ENCODE measurements at places on chromosomes 5 and 9.

GRCh38 chr5:126716861-126717260, 60.1 kb upstream of the LMNB1 start:
- DNase-seq = no peak

GRCh38 chr9:33307067-33307466, 16.8 kb downstream of the NFX1 start:
- no peak for DNase-seq

DNA sequence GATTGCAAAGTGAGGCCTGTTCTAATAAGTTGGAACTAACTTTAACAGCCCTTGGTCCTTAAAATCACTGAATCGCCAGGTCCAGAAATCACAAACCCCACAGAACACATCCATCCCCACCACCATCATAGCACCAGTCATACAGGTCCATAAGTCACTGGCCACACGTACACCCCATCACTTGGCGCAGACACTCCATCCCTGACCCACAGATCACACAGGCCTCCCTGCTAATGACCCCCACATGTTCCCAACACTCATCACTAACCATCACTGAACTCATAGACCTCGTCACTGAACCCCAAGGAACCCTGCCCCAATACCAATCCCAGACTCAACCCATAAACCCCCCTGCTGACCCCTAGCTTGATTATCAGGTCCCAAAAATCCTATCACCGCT, 41.2 kb upstream of the ZNF300 start:
- no peak for DNase-seq

GRCh38 chr5:28729067-28729466, 1690.7 kb upstream of the CDH9 start:
- no peak for DNase-seq

DNA sequence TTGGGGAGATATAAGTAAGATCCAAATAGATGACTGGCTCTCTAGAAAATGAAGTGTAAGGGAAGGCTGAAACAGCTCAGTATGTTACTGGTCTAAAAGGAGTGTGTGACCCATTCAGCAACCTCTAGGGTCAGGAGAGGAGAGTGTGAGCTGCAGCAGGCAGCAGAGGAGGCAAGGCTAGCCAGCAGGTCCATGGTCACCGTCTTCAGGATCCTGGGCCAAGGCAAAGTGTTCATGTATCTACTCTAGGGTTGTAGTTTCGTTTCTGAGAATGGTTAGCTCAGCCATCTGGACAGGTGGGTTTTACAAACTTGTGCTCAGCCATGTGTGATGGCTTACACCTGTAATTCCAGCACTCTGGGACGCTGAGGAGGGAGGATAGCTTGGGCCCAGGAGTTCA, 13.7 kb downstream of the MYO10 start:
- DNase-seq = no peak

DNA sequence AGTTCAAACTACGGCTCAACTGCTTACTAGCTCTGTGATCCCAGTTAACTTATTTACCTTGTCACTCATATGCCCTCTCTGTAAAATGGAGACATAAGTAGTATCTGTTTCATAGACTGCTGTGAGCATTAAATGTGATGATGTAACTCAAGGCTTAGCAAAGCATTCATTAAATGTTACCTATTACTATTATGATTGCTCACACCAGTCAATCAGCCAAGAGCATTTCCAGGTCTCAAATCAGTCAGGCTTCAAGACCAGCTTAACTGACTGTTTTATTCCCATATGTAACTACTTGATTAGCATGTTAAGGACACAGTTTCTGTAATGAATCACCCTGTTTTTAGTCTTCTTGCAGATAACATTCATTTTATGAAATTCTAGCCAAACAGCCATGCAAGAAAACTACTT, 413.3 kb downstream of the MLLT3 start:
- DNase-seq = no peak

DNA sequence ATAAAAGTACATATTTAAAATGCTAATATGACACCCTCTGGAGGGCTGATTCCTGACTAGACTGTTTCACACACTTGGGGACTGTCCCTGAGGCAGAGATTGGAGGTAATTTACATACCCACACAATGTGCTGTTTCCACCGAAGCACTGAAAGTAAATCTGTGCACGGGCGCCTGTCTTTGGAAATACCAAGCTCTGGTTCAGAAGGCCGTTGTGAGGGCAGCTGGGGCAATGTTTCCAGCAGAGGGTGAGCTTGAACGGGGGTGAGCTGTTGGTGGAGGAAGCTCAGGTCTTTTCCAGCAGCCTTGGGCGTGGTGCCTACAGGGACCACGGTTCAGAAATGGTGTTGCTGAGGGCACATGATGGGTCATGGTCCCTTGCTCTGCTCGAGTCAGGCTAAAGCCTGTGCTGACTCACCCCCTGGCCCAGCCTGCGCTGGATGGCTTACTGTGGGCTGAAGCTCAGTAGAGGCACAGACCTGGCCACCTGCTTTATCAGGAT, 25.8 kb upstream of the HMCN2 start:
- DNase-seq = no peak

- no peak for DNase-seq
Observed at GRCh38 chr5:38948501-38948900, 102.7 kb downstream of the OSMR start.

- no peak for DNase-seq
Observed at GRCh38 chr5:142876817-142877216, 106.6 kb downstream of the ARHGAP26 start.

DNA sequence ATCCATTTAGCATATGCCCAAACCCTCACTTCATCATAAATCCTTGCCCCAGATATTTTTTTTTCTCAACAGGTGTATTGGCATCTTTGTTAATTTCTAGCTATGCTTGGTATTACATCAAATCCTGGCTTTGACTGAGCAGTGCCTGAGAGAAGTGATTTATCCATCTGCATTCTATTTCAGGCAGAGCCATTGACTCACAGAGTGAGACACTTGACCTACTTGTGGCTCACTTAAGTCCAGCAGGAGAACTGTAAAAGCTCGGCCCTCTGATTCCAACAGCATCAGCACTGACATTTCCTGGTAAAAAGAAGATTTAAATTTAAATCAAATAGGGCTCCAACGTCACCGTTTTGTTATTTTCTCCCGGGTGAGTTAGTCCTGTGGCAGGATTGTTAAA, 93.4 kb downstream of the PLK2 start:
- no peak for DNase-seq

DNA sequence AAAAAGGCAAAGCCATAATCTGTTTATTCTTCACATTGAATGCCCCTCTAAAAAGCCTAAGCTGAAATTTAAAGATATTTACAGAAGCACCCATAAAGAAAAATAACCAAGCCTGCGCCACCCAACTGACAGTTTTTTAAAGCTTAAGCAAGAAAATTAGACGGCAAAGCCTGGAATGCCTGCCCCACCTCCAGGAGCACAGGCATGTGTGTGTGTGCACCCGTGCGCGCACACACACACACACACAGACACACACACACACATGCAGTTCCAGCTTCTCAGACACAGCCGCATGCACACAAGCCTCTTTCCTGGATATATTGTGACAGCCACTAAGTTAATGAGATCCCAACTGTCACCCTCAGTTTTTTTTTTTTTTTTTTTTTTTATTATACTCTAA, 88.2 kb downstream of the FRMD3 start:
- no peak for DNase-seq

GRCh38 chr5:66232706-66233445, 88.8 kb downstream of the SREK1 start:
- DNase-seq = no peak

DNA sequence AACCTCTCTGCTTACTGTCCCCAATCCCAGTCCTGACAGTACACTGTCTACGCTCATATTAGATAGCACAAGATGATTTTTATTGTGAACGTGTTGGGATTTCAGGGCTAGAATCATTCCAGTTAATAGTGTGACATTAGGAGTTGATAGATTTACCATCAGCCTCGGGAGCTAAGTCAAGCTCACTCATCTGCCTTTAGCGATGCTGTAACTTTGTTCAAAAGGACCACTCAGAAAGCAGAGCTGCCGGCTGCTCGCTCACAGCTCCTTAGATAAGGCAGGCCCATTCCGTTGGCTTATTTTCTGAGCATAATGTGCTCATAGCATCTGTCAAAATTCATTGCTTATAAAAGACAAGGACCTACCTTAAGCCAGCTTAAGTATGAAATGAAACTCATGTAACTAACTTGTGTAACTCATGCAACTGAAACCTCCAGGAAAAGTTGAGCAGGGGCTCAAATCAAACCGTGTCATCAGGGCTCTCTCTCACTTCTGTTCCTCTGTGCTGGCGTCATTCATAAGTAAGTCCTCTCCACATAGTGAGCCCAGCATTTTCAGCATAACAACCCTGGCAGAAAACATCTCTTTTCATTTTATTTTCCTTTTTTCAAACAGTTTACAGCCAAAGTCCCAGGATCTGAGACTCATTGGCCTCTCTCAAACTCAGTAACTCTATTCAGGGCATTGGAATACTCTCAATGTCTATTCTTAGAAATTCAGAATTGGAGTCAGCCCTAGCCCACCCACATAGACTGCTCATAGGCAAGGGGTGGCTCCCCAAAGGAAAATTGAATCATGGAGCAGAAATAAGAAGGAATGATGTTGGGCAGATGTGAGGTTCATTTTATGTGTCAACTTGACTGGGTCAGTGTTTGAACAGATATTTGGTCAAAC, 208.8 kb downstream of the MAN2A1 start:
- DNase-seq = no peak

DNA sequence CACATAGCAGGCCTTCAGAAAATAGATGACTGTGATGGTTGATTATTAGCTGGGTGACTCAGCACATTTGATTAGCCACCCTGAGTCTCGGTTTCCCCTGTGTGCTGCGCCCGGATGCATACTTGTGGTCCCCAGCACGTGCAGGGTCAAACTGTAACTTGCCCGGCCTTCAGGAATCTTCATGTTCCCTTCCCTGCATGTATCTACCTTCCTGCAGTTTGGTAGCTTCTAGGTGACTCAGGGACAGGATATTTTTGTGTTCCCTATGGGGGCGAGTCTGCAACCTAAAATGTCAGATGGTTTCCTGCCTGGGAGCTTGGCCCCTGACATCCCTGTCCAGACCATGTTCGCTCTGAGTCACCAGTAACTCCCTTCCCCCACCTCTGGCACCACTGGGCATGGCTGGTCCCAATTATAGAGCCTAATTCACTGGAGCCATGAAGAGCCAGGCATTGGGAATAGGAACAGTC, 13.2 kb downstream of the PTGS1 start:
- DNase-seq = no peak

- no peak for DNase-seq
Observed at GRCh38 chr9:24090566-24090965, 264.5 kb upstream of the ELAVL2 start.

DNA sequence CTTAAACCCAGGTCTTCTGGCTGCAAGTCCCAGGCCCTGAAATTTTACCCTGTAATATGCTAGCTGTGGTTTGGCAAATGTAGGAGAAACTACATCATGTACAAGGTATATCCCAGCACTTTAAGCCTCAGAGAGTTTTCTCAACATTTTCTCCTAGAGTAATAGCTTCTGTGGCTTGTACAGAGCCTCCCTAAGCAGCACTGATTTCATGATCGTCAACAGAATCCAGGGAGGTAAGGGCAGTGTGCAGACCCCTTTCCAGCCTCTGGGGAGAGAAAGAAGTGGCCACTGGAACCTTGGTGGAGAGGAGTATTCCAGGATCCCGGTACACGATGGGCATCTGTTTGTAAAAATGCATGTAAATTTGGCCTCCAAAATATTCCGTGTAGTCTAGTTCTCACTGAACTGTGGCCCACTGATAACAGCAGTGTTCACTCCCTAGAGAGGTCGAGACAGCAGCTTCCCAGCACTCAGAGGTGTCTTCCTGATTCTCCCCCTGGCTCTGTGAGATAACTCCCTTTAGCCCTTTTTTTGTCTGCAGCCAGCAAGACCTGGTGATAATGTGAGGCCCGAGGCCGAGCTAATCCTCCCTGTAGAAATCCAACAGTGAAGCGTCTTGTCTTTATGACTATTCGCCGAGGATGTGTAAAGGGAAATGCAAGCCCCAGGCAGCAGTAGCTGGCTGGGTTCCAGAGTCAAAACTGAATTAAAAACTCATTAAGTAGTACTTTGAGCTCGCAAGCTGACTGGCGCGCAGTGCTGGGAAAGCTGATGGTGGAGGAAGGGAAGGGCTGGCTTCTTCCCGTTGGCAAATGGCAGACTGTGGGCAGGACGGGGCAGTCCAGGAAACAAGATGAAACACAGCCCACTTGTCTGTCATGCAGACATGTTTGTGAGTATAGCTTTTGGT, 59.0 kb downstream of the MAP1B start:
- peak; percentile 36 for DNase-seq

- no peak for DNase-seq
Observed at GRCh38 chr5:56986626-56986947, 34.7 kb upstream of the MIER3 start.

DNA sequence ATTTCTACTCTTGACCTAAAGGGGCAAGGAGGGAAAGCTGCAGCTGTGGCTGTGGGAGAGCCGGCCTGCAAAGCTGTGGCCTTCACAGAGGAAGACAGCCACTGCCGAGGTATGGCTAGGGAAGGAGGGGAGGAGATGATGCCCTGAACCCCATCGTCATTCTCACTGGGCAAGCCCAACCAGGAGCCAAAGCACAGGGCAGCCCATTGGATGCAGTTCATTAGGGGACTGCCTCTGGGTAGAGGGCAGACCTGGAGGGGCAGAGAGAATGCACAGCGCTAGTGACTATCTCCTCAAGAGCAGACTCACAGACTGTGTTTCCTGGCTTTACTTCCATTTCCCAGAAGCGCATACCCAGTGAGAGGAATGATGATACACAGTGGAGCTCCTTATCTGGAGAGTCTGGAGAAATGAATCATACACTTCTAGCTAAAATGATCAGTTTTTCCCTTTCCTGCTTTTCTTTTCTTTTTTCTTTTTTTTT, 47.2 kb upstream of the TTC23L start:
- DNase-seq = no peak

- DNase-seq = no peak
Observed at GRCh38 chr5:139854029-139854605, 58.5 kb downstream of the PSD2 start.

DNA sequence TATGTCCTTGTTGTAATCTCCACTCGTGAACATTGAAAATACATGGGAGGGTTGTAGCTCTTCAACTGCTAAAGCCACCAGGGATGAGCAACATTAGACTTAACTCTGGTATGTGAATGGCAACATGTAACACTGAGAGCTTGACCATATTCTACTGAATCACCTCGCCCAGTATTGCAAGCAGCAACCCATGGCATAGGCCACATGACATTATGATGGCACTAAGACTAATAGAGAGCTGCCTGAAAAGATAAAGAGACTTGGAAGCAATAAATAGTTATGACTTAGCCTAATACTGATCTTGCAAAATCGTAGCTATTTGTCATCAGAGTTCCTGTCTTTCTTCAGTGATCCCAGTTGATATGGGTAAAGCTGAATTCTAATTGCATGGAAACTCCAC, 108.4 kb upstream of the NREP start:
- no peak for DNase-seq

DNA sequence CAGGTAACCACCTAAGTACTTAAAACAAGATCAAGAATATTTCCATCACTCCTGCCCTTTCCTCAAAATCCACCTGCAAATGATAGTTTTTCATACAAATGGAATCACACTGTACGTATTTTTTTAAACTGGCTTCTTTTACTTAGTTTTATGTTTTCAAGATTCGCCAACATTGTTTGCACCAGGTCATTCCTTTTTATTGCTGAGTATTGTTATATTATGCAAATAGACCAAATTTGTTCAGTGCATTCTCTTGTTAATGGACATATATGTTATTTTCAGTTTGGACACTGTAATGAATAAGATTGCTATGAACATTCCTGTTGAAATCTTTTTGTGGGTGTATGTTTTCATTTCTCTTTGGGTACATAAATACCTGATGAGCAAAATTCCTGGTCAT, 8.3 kb upstream of the ANKRD31 start:
- no peak for DNase-seq

- no peak for DNase-seq
Observed at GRCh38 chr5:26329562-26330189, 708.7 kb downstream of the CDH9 start.

Measured in forelimb muscle (tissue), 1 donor.